ENCODE measurements at places on chromosomes 1 and 21.

DNA sequence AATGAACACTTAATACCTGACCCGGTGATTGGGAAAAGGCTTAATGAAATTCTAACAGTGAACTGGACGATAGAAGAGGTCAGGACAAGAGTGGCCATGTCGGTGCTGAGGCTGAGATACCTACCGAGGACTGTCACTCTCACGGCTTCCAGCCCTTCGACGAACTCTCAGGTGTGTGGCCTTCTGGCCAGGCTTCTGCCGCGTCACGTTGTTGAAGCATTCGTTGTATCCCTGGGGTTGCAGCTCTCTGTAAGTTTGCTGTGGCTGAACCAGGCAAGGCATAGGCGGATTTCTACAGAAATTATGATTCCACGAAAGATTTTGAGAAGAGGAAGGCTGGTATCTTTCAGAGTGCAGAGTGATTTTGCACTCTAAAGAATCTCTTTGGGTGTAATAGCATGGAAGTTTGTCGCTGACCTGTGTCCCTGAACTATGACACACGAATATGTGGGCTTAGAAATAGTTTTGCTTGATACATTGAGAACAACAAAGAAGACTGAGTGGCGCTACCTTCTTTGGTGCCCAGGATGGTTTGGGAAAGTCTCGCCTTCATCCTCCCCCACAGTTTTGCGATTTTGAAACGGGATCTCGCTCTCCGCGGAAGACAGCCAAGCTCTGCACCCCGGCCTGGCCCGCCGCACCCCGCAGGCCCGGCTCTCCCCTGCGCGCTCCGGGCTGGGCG lies 403 bp upstream of the EPHX4 start:
- no peak for DNase-seq

DNA sequence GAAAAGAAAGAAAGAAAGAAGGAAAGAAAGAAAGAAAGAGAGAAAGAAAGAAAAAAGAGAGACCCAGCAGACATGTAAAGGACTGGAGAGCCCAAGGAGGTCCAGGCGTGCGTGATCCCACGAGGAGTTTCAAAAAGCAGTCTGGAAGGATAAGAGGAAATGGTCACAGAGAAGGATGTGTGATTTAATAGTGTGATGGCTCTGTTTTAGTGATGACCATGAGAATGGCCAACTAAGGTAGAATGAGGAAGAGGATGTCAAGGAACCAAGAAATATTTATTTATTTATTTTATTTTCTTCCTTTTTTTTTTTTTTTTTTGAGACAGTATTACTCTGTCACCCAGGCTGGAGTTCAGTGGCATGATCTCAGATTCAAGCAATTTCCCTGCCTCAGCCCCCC lies 25.5 kb downstream of the PTGS2 start:
- DNase-seq, result no peak

DNA sequence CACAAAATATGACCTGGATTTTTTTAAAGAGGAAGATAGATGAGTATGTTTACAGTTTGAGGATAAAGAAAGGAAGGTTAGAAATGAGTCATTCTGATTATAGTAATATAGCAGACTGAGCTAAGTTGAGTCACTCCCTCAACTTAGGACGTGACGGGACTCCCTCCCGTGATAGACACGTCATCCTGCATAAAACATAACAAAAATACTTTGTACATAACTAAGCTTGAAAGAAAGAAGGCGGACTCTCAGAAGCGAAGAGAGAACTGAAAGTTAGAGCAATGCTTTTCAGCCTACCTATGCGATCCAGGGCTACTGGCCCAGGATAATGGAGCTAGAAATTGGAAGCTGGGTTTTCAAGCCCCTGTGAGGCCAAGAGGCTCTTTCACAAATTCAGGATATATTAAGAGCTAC lies 53.0 kb upstream of the DESI2 start:
- DNase-seq, result peak; percentile 78

GRCh38 chr21:42590431-42591131 lies 62.8 kb upstream of the PDE9A start:
- DNase-seq, result no peak

- DNase-seq, result no peak
Measured at GRCh38 chr1:43639976-43640794, 9.8 kb upstream of the KDM4A start.

DNA sequence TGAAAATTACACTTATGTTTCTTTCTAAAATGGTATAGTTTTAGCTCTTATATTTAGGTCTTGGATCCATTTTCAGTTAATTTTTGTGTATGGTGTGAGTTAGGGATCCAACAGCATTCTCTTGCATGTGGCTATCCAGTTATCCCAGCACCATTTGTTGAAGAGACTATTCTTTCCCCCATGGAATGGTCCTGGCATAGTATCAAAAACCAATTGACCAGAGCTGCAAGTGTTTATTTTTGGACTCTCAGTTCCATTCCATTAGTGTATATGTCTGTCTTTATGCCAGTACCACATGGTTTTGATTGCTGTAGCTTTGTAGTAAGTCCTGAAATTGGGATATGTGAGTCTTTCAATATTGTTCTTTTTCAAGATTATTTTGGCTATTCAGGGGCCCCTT lies 14.3 kb downstream of the TTLL10 start:
- peak; percentile 19 for DNase-seq

GRCh38 chr21:31509194-31510017 lies 150.1 kb upstream of the SOD1 start:
- DNase-seq, result no peak
